ENCODE measurements at places on chromosomes 7 and 10. TPM values are rescaled to one million over a fixed set of nuclear protein-coding genes. Genes with fewer than 3 reads are reported as not detected.

The ECHDC3 gene
- total RNA-seq = not detected

The SKIDA1 gene
- total RNA-seq = 0.25 TPM

The LIPJ gene
- not detected for total RNA-seq

The STAMBPL1 gene
- 43.2 TPM for total RNA-seq

The C7orf25 gene
- 2.4 TPM for total RNA-seq

The BBS9 gene
- 14.0 TPM for total RNA-seq

The MET gene
- 0.83 TPM for total RNA-seq

The PIP gene
- not detected for total RNA-seq

- H3K27ac ChIP-seq = no peak overlapping the region
- H3K4me1 ChIP-seq = peaks cover 14% of the 10 kb centered on the region
Observed at GRCh38 chr7:140653319-140654108, 12.9 kb upstream of the DENND2A start.

GRCh38 chr7:95092324-95092723 lies 184.9 kb downstream of the PPP1R9A start:
- H3K27me3 ChIP-seq = no peaks in the 10 kb centered on the region
- DNase-seq = no peak
- H3K4me3 ChIP-seq = no peak overlapping the region
- no peaks in the 10 kb centered on the region for H3K36me3 ChIP-seq
- H3K27ac ChIP-seq = no peak overlapping the region
- H3K4me1 ChIP-seq = no peaks in the 10 kb centered on the region

- no peak overlapping the region for H3K27ac ChIP-seq
- peaks cover 10% of the 10 kb centered on the region for H3K4me1 ChIP-seq
- H3K36me3 ChIP-seq = peaks cover 11% of the 10 kb centered on the region
- no peak for DNase-seq
Observed at GRCh38 chr10:93904901-93905300, 11.1 kb downstream of the SLC35G1 start.

DNA sequence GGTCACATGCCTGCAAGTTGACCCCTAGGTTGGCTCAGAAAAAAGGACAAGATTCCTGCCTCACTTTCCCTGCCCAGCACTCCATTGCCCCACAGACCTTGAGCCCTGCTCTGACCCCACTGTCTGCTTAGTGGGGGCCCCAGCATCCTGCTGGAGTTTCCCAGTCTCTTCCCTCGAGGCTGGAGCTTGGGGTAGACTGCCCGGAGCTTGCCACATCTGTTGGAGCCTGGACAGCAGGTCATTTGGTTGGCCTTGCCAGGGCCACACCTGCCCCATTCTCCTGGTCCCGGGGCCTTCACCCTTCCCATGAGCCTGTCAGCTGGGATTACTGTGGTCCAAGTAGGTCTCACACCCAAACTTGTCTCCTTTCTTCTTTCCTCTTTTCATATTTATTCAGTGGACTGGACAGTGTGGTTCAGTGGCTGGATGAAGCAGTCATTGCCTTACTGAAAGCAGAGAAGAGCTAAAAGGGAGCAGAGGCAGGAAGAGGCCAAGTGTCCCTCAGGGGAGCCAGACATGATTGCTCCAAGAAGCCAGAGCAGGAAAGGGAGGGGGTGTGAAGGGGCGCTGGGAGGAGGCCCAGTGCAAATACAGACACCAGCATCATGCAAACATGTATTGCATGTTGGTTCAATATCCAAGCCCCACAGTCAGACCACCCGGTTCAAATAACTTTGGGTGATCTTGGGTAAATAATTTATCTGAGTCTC lies 56.2 kb upstream of the CACUL1 start:
- no peaks in the 10 kb centered on the region for H3K27me3 ChIP-seq
- H3K4me3 ChIP-seq = no peak overlapping the region
- no peaks in the 10 kb centered on the region for H3K36me3 ChIP-seq

DNA sequence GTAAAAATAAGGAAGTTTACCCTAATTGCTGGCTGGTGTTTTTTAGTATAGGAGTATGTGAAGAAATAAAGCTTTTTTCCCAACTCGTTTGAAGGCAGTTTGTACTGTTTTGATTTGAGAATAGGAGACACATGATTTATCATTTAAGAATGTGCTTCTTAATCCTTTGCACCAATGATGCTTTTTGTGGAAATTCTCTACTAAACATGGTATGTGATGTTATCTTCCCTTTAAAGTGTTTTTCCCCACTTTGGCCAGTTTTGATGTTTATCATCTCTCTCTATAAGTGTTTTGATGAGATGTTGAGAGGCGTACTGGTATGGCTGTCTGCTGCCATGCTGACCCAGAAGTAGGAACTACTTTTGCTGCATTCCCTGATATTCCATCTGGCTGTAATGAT lies 85.1 kb downstream of the SUGCT start:
- no peaks in the 10 kb centered on the region for H3K36me3 ChIP-seq
- DNase-seq = no peak
- no peaks in the 10 kb centered on the region for H3K4me1 ChIP-seq
- no peaks in the 10 kb centered on the region for H3K27me3 ChIP-seq
- no peak overlapping the region for H3K27ac ChIP-seq

Measured in activated CD4-positive, alpha-beta memory T cell treated with anti-CD3 and anti-CD28 coated beads, Interleukin-2, amount 10 ng/mL, durations not matched to agents 7 days and 5 days (primary cell).